ENCODE measurements at places on chromosomes 16 and 17.

GRCh38 chr17:338442-339192 is 14.0 kb downstream of the RPH3AL start:
- no peak for DNase-seq

DNA sequence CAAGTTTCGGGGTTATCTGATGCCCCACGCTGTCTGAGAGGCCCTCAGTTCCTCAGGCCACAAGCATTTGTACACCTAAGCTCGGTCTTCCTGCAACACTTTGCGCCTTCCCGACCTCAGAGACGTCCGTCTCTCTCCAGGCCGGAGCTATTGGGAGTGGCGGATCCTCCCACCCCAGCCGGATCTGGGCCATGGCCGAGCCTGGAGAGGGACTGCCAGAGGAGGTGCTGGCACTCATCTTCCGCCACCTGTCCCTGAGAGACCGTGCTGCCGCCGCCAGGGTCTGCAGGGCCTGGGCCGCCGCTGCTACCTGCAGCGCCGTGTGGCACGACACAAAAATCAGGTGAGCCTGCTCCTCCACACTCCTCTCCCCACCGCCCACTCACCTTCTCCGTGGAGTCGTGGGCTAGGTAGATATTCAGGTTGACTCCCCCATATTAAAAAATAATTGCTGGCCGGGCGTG is 1.9 kb downstream of the FBXL8 start:
- DNase-seq: no peak

- DNase-seq: no peak
Observed at GRCh38 chr17:17367931-17368330, 64.8 kb downstream of the NT5M start.

DNA sequence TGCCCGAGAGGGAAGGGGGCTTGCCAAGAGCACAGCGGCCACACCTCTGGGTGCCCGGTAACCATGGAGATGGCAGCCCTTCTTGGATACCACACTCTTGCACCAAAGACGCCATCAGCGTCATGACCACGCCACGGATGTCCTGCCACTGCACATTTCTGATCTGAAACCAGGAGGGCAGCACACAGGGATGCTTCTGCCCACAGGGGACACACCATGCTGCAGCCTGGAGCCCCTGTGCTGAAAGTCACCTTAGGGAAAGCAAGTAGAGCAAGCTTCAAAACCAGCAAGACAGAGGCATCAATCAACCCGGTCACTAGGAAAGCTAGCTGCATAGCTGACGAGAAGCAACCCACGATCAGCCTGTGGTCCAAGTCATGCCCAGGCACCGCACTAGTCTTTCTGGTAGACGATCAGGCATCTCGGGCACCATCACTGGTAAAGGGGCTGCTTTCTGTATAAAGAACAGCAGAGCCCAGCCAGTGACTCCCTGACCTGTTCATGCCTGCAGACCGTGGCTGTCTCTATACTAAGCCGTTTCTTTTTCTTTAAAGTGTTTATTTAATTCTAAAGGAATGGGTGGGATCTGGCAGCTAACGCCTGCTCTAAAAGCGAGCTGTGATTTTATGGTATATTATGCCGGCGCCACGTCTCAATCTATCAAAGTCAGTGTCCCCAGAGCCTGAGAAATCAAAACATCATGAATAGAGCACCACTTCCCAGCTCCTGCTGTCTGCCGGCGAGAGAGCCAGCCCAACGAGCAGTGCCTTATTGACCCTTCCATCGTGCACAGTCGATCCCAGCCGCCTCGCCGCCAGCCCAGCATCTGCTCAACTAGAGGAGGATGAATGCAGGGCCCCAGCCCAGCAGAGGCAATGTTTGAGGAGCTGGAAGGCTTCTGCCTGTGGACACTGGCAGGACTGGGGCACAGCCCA is 244.7 kb downstream of the RBFOX3 start:
- no peak for DNase-seq

GRCh38 chr17:44587339-44587738 is 30.1 kb downstream of the FZD2 start:
- DNase-seq: no peak

DNA sequence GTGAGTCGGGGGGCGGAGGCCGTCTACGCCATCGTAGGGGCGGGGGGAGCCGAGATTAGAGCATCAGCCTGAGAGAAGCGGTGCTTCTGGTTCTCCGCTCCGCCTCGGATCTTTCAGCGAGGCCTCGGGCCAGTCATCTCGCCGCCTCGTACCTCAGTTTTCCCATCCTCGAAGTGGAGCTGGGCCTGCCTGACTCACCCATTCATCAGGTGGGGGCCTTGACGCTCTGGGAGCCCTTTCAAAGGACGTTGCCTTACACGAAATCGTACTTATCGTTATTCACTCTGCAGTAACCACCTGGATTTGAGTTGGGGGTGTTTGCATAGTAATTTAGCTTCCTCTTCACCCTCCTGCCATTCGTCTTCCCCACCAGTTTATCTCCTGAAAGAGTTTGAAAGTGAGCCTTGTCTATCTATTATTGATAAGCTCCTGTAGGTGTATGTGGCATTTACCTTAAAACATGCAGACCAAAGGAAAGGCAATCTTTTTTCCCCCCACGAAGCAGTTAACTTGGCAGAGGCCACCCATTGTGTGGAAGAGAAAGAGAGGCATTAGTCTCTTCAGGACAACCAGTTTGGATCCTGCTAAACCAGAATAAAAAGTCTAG is 674 bp downstream of the TAF15 start:
- DNase-seq: no peak

GRCh38 chr16:381012-381788 is 578 bp downstream of the PGAP6 start:
- no peak for DNase-seq

GRCh38 chr16:89811321-89811720 is 5.1 kb downstream of the FANCA start:
- no peak for DNase-seq
